ENCODE measurements at places on chromosomes 13 and 19.

- DNase-seq, result no peak
These were observed 348.1 kb downstream of the FOXO1 start for GRCh38 chr13:40318366-40318765.

GRCh38 chr19:46602392-46603194, 1.5 kb downstream of the CALM3 start:
- DNase-seq, result no peak

GRCh38 chr13:52411629-52412028, 5.7 kb upstream of the THSD1 start:
- no peak for DNase-seq

GRCh38 chr19:873561-874041, 14.1 kb downstream of the CFD start:
- DNase-seq, result no peak

DNA sequence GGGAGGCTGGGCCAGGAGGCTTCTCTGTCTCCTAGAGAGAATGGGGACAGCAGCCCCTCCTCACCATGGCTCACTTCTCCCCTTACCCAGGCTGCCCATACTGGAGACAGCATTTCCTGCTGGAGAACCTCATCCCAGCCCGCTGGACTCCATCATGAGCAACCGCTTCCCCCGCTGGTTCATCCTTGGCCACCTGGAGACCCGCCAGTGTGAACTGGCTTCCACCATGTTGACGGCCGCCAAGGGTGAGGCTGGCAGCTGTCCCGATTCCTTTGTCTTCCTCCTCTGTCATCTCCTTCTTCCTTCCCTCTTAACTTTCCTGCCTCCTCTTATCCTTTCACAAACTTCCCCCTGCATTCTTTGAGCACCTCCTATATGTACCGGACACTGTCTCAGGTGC, 28.0 kb downstream of the ZSWIM4 start:
- DNase-seq, result no peak

- DNase-seq, result no peak
These were observed 857 bp upstream of the MAP2K7 start for GRCh38 chr19:7902796-7903243.

DNA sequence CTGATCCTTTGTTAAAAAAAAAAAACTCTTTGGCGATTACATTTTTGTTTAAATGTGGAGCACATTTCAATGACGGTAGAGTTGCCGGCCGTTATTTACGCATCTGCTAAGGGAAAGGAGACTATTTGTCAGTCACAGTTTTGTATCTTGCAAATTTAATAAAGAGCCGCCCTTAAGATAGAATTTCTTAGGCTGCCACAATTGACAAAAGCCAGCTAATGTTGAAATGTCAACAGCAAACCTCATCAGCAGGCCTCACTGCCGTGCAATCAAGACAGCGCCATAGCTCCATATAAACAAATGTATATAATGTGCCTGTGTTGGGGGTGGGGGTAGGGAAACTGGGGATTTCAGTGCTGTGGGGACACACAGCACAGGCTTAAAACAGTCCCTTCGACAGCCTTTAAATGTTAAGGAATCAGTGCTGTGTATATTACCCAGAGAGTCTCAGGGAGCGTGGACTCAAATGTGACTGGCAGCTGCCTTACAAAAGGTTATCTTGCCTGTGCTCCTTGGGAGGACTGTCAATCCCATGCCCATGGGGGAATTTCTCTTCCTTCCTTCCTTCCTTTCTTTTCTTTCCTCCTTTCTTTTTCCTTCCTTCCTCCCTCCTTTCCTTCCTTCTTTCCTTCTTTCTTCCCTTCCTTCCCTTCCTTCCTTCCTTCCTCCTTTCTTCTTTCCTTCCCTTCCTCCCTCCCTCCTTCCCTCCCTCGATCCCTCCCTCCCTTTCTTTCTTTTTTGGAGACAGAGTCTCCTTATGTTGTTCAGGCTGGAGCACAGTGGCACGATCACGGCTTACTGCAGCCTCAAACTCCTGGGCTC, 108.0 kb downstream of the URI1 start:
- no peak for DNase-seq

DNA sequence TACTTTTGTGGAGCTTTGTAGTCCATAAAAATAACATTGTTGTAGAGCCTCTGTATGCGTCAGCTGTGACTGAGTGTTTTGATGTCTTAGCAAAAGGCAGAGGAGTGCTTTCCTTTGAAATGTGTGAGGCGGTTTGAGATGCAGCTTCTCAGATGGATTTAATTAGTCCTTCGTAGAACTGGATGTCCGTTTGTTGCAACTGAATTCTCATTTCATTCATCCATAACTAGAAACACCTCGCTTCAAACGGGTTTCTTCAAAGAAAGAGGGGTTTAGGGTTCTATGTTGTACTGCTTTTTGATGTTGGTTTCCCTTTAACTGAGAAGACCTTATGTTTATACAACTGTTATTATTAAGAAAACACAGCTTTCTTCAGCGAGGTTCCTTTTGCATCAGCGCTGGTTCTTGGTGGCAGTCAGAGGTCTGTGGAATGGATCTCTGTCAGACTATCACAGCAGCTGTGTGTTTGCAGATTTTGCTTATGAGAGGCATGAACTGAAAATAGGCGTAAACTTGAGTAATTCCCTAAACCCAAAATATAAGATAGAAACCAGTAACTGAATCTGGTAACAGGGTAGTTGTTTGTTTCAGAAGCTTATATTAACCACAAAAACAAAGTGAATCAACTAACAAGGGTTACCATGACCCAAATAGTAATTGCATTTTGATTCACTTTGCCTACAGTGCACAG, 194.4 kb downstream of the GGACT start:
- DNase-seq, result peak; percentile 78

DNA sequence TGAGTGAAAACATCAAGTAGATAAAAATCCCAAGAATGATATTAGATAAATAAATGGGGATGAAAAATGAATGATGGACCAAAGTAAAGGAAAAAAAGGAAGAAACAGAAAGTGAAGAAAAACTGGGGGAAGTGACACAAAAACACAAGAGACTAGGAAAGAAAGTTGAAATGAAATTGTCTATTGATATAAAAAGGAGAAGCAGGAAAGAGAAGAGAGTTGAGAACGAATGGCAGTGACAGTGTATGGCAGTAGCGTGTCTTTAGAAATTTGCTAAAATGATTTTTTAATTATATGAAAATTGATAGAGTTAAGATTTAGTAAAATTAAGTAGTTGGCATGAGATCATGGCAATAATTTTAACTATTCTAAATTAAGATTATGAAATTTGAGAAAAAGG, 36.3 kb upstream of the SGCG start:
- no peak for DNase-seq

- DNase-seq, result no peak
These were observed 718.5 kb downstream of the UQCRFS1 start for GRCh38 chr19:28494461-28494860.

DNA sequence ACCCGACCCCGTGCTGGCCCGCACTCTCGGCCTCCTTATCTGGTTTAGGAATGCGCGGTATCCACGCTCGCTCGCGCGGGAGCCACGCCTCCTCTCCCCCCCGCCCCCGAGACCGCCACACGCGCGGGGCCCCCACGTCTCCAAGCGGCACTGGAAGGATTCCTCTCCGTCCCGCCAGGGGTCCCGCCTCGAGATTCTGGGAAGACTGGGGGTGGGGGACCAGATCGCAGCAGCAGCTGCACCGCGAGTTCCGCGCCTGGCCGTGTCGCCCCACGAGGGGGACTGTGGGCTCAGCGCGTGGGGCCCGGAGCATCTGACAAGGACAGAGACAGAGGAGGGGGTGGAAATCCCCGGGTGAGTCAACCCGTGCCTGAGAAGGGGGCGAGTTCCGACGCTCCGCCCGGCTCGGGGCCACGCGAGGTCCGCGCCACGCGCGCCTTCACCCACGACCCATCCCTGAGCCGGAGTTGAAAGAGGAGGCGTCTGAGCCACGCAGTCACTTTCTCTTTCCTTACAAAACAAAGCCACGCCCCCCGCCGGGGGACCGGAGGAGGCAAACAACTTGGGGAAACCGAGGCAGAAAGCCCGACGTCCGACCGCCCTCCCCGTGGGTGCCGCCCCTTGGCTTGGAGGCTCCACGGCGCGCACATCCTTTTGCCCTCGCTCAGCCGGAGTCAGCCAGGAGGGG, 814 bp downstream of the S1PR2 start:
- DNase-seq, result no peak

DNA sequence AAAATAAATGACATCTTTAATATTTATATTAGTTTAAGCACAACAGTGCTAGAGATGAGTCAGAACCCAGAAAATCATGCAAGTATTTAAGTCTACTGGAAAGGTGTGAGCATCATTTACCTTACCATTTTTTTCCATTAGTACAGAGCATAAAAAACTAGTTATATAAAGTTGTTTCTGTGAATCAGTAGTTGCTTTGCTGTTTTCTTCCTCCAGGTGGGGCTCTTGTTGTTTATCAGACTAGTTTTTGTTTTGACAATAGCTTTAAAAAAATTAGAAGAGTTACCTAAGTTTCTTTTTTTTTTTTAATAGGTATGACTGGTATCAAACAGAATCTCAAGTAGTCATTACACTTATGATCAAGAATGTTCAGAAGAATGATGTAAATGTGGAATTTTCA, 12.7 kb downstream of the SUGT1 start:
- DNase-seq, result no peak

GRCh38 chr13:99501848-99502301, 603 bp downstream of the TM9SF2 start:
- DNase-seq, result no peak

DNA sequence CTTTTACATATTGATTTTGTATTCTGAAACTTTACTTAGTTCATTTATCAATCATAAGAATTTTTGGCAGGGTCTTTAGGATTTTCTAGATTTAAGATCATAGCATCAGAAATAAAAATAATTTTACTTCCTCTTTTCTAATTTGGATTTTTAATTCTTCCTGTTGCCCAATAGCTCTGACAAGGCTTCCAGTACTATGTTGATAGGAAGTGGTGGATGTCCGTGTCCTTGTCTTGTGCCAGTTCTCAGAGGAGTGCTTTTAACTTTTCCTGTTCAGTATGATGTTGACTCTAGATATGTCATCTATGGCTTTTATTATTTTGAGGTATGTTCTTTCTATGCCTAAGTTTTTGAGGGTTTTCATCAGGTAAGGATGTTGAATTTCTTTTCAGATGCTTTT, 7.7 kb upstream of the KIR2DL4 start:
- no peak for DNase-seq

DNA sequence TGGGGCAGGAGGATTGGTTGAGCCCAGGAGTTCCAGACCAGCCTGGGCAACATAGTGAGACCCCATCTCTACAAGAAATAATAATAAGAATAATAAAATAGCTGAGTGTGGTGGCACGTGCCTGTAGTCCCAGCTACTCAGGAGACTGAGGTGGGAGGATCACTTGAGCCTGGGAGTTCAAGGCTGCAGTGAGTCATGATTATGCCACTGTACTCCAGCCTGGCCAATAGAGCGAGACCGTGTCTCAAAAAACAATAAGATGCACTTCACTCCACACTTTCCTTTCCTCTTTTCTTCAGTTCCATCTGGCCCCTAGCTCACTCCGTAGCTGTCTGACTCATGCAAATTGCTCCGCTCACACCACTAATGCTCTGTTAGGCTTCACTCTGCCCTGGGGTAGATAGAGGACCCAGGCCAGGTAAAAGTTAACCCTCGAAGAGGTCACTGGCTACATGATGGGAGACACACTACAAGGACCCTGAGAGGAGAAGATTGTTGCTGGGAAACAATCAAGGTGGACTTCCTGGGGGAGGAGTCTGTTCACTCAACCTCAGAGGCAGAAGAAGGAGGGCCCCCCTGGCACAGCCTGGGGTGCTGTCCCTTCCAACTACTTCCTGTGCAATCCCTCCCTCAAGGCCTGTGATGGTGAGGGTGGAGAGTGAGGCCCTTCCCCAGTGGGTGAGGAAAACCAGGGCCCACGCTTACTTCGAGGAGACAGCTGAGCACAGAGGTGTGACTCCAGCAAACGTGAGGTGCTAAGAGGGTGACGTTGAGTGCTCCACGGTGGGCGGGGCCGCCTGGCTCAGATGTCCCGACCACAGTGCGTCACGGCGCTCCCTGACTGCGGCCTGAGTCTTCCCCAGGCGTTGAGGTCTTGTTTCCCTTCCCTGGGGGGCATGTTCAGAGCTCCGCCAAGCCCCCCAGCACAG, 8.8 kb upstream of the TNFSF9 start:
- no peak for DNase-seq

GRCh38 chr13:29954082-29955028, 103.9 kb upstream of the UBL3 start:
- DNase-seq, result peak; percentile 13

DNA sequence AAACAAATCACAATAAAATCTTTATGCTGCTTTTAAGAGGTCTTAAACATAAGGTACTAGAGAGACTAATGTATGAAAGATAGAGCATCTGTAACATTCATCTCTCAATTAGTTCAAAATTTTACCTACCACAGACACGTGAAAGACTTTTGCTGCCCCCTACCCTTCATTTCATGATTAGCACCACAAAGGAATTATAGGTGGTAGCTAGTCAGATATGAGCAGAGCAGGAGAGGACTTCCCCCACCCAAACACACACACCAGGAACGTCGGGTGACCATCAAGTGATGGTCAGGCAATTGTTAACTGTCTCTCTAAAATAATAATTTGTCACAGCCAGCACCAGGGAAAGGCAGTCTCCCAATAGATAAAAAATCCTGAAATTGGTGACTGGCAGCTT, 1531.7 kb upstream of the SPRY2 start:
- DNase-seq, result no peak

GRCh38 chr19:54014920-54015560, 23.6 kb downstream of the CACNG6 start:
- no peak for DNase-seq

GRCh38 chr13:94079876-94080275, 399.6 kb downstream of the DCT start:
- no peak for DNase-seq

DNA sequence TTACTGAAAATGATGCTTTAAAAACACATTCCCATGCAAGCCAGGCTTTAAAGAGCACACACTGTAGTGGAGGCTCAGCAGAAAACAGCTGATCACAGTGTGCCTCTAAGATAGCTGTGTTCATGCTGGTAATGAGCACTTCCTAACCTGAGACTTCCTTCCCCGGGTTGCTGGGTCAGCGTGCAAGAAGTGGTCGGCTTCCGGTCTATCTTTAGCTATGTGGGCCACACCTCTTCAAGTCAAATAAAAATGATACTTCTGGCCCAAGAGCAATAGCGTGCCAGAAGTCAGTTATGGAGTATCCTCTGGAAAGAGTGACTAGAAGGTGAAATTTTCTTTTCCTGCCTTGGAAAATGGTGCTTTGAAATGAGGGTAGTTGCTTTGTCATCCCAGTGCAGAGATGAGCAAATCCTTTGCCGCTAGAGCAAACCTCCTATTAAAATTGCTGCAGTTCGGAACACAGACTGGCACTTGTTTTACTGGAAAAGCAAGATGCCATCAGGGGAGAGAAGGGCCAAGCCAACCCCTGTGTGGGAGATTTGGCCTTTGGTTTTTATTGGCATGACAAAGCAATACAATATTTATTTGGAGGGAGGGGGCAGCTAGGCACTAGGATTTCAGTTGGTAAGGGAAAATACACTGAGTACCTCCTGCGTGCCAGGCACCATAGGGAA, 64.2 kb downstream of the ARHGAP35 start:
- DNase-seq, result no peak

GRCh38 chr13:20102525-20103180, 58.2 kb downstream of the GJA3 start:
- no peak for DNase-seq

GRCh38 chr19:19354932-19355331, 34.3 kb downstream of the MAU2 start:
- no peak for DNase-seq

- DNase-seq, result peak; percentile 81
These were observed 926 bp upstream of the HNRNPUL1 start for GRCh38 chr19:41263042-41263849.
